NCI-H1436 (cell line): ENCODE measurements at places on chromosomes 13 and 19.

DNA sequence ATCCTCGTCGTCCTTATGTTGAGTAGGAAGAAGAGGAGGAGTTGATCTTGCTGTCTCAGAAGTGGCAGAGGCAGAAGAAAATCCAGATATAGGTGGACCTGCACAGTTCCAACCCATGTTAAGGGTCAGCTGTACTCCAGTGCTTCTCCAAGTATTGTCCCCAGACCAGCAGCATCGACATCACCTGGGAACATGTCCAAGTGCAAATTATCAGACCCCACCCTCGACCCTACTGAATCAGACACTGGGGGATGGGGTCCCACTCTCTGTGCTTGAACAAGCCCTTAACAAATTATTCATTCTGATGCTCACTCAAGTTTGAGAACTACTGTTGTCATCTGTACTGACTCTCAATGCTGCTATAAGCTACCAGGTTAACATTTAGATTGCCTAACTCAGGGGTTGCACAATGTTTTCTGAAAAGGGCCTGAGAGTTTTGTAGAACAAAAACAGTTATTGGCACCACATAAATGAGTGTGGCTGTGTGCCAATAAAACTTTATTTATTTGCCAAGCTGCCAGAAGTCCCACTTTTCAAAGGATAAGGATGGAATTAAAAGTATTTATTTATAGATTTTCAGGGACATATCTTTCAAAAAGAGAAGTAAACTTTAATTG is 226.7 kb upstream of the IPO5 start:
- no peak for DNase-seq

DNA sequence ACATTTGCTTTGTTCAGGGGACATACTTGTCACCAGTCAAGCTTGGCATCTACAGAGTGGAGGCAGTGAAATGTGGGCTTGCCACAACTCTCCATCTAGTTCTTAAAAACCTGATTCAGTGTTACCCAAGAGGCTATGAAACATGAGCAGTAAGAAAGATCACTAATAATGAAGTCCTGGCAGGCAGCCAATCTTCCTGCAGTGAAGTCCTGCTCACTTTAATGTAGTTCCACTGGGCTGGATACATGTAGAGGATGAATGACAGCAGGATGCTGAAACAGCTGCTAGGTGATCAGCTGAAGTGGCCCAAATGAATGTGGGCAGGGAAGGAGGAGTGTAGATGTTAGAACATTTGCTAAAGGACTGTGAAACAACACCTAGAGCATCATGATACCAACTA is 1213.1 kb downstream of the OLFM4 start:
- DNase-seq, result peak; percentile 67

DNA sequence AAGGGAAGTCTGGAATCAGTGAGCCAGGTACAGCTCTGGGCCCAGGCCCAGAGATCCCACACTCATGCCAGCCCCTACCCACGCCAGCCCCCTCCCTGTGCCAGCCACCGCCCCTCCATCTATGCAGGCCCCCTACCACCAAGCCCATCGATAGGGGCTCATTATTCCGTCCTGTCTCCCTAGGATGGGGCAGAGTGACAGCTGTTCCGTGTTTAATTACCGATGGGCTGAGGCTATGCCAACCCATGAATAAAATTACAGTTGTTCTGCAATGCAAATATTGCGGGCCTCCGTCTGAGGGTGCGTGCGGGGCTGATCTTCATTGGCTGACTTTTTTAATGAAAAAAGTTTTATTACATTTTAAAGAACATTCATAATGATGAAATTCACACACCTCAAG is 35.6 kb upstream of the PEPD start:
- no peak for DNase-seq

- DNase-seq, result no peak
These were observed 105.0 kb downstream of the MBNL2 start for GRCh38 chr13:97327086-97327485.

DNA sequence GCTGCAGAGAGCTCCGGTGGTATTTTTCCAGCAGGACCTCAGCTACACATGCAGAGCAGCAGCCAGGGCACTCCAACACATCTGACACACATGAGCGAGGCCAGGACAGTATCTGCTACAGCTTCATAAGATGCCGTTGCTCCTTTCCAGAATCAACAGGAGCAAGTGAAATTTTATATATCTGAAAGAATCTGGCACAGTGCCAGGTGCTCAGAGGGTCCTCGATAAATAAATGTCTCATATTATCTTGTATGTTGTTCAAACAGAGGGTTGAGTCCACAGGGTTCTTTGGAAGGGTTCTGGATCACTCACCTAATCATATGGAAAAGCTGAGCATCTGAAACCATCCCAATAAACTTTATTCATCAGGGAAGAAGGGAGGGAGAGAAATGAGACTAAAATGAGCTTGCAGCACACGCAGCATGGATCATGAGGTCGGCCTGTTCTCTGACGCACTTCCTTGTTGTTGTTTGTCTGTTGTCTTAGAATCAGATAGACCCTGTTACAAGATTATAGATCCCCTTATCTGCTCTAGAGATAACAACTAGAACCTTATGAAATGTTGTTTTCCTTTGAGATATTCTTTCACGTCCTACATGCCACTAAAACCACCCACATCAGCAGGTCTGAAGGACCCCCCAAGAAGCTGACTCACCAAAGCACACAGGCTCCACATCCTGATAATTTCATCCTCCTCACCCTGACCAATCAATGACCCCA is 3.2 kb upstream of the METTL21C start:
- no peak for DNase-seq

GRCh38 chr19:43229315-43229714 is 23.9 kb upstream of the PSG4 start:
- no peak for DNase-seq

GRCh38 chr13:91184244-91184926 is 163.1 kb upstream of the MIR17HG start:
- DNase-seq, result no peak

DNA sequence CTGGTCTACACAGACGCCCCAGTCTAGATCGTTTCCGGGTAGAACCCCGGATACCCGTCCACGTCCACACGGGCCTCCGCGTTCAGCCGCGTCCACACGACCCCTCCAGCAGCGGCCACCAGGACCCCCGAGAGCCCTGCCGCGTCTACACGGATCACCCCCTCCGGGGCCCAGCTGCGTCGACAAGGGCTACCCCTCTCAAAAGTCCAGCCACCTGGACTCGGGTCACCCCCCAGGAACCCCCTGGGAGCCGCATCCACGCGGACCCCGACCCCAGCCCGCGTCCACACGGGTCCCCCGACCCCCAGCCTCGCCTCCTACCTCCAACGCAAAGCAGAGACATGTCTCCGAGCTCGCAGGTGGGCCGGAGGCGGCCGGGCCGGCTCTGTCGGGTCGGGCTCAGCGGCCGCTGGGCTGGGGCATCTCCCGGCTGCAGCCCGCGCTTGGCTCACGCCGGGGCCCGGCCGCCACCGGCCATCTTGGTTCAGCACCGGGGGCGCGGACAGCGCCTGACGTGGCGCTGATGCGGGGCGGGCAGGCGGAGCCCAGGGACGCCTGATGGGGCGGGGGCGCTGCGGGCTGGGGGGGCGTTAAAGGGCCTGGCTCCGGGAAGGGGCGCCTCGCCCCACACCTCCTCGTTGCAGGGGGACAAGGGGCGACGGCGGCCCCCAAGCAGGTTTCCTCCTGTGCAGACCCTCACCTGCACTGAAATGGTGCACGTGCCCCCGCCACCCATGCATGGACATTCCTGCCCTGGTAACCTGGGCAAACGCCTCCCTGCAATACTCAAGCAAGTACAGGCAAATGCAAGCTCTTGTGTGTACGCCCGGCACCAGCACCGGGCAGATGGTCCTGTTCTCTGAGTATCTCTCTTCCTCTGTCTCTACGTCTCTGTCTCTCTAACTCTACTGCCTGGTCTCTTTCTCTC is at the start of gene UNC13A:
Gene UNC13A (minus strand): TSS at position 498 of the 928 bp plus-strand sequence. CDS start 155 bp downstream, at position 343.
- peak; percentile 42 for DNase-seq

GRCh38 chr19:13152356-13152973 is 2.3 kb downstream of the IER2 start:
- no peak for DNase-seq

- DNase-seq, result no peak
These were observed 692.6 kb upstream of the SLITRK1 start for GRCh38 chr13:84574851-84575250.

DNA sequence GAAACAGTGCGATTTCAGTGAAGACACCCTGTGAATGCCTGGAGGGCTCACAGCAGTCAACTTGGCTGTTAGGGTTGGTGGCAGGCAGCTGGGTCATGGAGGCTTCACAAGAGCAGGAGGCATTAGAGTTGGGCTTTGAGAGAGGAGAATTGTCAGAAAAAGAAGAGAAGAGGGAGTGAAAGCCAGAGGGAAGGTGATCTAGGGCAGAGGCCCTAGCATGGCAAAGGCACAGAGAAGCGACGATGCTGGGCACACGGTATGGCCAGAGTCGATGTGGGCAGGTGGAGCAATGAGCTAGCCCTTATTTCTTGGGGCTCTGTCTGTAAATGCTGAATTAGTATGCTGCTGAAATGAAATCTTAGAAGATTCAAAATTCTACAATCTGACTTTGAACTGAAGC is 52.6 kb upstream of the OLFM4 start:
- no peak for DNase-seq

- no peak for DNase-seq
These were observed 64.1 kb downstream of the TPT1 start for GRCh38 chr13:45276913-45277312.

GRCh38 chr13:46535825-46536224 is 17.1 kb upstream of the LRCH1 start:
- DNase-seq, result no peak

DNA sequence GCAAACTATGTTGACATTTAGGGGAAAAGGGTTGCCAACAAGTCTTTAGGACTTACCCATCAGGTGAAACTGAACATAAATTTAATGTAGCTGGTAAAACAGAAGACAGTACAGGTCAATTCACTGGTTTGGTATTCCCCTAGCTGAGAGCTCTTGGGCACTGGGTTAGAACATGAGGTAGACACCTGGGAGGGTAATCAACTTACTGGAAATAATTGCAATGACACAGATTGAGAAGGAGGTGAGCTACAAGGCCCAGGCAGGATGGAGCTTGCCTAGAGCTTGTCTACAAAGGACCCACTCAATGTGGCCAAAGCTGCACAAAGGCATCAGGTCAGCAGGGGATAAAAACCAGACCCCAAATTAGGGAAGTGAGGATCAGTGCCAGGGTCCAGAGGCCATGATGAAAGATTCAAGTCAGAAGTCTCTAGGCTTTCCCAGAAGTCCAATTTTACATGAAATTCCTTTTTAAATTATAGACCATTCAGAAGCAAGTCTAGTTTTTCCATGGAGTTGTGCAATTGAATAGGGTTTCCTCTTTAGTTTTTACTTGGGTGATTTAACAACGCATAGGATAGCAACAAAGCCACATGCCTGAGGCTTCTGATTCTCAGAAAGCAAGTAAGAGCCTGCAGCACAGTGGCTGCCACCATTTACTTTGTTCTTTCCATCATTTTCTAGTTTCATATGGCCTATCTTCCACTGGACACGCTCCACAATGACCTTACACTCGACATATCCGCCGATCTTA is 194.0 kb downstream of the NDFIP2 start:
- DNase-seq, result no peak

- no peak for DNase-seq
These were observed 24.8 kb downstream of the UPF1 start for GRCh38 chr19:18856385-18857126.

GRCh38 chr13:34939771-34940170 is 2.3 kb upstream of the NBEA start:
- DNase-seq, result no peak

GRCh38 chr13:96044238-96044637 is 9.0 kb downstream of the UGGT2 start:
- DNase-seq, result no peak
